Right hindlimb (tissue), 1 donor: ENCODE measurements at places on chromosomes 2 and 18.
A peak's percentile ranks its signal among the peaks of the same experiment; 100 is the strongest.

DNA sequence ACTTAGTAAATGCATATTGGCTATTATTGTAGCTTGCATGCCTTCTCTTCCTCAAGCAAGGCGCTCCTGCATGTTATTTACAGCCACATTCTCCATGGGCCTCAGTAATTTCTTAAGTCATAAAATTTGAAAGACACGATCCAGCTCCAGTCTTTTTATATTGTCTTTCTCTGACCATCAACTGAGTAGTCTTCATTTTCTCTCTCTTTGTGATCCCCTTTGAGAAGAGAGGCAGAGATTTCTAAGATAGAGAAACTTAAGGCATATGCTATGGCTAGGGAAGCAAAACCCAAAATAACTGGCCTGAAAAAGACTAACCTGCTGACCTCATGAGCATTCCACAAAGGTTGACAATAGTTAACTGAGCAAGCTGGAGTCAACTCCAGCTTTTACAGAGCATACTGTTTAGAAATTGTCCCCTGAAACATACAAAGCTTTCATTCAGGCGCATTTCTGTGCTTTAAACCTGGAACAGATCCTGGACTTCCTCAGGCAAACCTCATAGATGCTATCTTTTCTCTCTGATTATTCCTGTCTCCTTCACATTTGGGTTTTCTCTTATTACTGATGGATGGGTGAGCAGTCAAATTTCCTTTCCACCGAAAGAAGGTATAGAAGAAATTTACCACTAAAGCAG lies 4.6 kb downstream of the DPP4 start:
- DNase-seq, result no peak

DNA sequence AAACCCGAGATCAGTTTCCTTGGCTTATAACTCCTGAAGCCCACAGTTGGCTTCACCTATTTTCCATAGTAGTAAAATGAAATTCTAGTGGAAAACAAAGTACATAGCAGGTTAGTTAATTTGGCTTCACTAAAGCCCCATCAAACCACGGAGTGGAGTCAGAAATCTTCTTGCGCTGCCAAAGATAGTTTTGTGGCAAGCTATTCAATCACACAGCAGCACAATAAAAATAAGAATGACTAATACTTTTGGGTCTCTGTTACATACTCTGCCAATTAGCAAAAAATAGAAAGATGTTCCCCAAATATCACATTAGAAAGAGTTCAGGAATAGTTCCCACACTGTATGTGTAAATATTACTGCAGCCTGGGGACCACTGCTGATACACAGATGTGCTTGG lies 175.2 kb upstream of the NOL4 start:
- DNase-seq, result no peak

DNA sequence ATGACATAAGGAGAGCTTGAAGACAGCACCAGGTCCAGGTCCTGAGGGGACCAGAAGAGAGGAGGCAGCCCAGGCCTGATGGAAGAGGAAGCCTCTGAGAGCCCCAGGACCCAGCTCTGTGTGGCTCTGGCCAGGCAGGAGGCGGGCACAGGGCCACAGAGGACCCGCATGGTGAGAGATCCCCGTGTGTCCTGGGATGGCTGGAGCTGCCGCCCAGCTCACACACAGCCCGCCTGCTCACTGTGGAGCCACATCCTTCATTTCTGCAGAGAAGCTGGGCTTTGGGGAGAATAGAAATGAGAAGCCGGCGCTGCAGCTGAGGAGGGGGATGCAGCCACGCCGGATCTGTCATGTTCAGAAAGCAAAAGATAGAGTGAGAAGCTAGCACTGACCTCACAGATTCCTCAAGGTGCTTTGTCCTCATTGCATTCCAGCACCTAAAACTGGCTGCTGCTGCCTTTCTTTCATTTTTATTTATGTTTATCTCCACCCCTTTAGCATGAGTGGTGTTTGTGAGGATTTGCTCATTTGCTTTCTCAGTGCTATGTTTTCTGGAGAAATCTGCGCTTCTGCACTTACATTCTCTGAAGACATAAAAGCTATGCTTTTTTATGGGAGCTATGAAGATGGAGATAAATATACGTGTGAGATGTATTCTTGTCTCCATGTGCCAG lies 307.6 kb upstream of the MYT1L start:
- no peak for DNase-seq

- no peak for DNase-seq
Measured at GRCh38 chr18:28766027-28766426, 589.1 kb upstream of the CDH2 start.

GRCh38 chr2:1701020-1701419 lies 43.3 kb downstream of the PXDN start:
- peak; percentile 15 for DNase-seq

DNA sequence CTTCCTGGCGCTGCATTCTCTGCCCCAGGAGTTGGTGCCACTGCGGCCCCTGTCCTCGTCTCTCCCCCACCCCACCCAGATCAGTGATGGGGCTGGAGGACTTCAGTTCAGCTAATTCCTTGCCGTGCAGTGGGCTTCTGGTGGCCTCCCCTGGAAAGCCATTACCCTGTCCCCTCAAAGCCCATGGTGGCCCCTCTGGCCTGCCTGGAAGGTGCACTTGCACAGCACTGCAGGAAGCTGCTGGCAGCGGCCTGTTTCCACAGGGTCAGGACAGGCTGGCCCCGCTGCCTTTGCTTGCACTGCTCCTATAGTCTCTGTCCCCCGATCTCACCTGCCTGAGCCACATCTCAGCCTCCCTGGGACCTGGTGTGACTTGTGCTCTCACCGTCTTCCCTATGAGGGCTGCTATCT lies 105.1 kb downstream of the USP40 start:
- no peak for DNase-seq

DNA sequence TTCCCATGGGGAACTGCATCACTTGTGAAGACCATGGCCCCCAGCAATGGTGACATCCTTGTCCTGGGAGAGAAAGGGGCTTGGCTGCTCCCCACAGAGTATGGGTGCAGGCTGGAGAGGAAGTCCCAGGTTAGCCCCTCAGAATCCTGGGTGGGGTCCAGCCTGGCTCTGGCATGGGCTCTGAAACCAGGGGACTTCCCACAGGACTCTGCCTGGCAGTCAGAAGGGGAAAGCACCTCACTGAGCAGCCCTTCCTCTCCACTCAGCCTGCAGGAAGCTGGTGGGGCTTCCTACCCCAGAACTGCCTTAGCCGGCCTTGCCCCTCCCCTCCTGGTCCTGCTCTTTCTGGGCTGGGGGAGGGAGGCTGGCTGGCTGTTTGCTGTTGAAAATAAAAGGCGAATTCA lies 3.7 kb downstream of the NEURL3 start:
- DNase-seq, result no peak

DNA sequence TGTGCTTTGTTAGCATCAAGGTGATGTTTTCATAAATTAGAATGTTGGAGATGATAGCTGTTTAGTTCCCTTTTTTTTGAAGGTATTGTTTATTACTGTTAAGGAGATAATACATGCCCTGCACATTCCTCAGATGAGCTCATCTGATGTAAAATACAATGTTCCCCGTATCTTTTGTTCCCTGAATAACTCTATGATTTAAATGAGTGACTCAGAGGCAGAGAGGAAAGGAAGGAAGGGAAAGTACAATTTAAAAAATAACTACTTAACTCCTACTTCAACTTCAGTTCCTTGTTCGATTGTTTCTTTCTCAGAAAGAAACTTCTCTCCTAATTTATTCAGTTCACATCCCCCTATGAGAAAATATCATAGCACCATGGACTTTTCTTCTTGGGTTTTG lies 208.7 kb downstream of the KCNE4 start:
- no peak for DNase-seq

DNA sequence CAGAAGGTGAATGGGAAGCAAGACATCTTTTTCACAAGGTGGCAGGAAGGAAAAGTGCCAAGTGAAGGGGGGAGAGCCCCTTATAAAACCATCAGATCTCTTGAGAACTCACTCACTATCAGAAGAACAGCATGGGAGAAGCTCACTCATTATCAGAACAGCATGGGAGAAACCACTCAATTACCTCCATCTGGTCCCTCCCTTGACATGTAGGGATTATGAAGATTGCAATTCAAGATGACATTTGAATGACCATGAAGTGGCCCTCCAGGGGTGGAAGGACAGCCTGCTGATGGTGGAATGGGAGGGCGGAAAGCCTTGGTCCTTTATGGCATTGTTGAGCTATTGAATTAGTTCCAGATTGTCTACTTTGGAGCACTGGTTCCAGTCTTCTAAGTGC lies 413.0 kb upstream of the MEX3C start:
- DNase-seq, result no peak

- DNase-seq, result no peak
Measured at GRCh38 chr2:101022221-101022620, 20.1 kb downstream of the RPL31 start.

GRCh38 chr2:14673351-14673875 lies 40.9 kb downstream of the LRATD1 start:
- no peak for DNase-seq

- no peak for DNase-seq
Measured at GRCh38 chr2:118654945-118655344, 192.5 kb downstream of the EN1 start.

- DNase-seq, result peak; percentile 10
Measured at GRCh38 chr2:120761164-120761861, 25.6 kb downstream of the GLI2 start.

DNA sequence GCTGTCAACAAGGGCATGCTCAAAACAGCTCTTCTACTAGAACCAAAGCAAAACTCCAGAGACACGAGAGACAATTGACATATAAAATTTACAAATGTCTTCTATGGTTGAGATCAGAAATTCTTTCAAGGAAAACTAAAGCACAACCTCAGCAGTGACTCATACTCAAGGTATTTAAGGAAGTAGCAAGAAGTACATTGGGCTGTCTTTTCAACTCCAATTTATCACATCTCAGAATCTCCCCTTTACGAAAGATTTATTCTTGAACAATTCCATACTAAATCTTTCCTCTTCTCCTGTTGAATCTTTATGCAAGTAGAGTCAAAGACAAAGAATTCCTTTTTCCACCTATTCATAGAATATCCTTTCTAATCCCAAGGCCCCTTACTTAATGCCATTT lies 324.0 kb downstream of the IRS1 start:
- DNase-seq, result no peak

- peak; percentile 91 for DNase-seq
Measured at GRCh38 chr2:135052042-135052876, at the start of gene RAB3GAP1. Gene RAB3GAP1, plus strand, starts transcription at chr2:135052292. Its CDS starts 16 bp downstream, at chr2:135052308.

- no peak for DNase-seq
Measured at GRCh38 chr2:152632736-152633135, 84.5 kb downstream of the PRPF40A start.

- no peak for DNase-seq
Measured at GRCh38 chr18:57107140-57107832, 39.6 kb upstream of the BOD1L2 start.

- no peak for DNase-seq
Measured at GRCh38 chr18:72742002-72742401, 125.8 kb downstream of the NETO1 start.

DNA sequence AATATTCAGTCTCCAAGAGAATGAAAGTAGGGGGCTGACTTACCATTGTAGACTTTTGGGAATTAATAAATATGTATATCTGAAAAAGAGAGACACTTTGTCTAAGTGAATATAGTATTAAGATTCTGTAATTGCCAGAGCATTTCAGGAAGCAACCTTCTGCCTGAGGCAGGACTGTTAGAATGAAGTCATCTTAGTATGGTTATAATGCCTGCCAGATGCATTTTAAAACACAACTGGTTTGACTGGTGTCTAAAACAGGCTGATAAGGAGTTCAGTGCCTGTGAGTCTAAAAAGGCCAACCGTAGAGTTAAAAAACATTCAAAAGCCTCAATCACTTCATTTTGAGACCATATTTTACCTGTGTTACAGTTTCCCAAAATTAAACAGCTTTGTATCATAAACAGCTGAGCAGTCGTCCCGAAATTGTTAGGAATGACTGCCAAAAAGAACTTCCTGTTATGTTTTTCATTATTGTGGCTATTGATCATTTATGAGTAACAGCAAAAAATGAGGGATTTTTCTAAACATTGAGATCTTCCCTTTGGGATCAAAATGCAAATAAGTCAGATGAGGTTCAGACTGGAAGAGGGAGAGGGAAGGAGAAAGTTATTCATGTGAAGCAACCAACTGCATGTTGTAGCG lies 443.9 kb downstream of the PID1 start:
- DNase-seq, result no peak

- DNase-seq, result peak; percentile 12
Measured at GRCh38 chr2:241002275-241003046, 4.0 kb downstream of the SNED1 start.

DNA sequence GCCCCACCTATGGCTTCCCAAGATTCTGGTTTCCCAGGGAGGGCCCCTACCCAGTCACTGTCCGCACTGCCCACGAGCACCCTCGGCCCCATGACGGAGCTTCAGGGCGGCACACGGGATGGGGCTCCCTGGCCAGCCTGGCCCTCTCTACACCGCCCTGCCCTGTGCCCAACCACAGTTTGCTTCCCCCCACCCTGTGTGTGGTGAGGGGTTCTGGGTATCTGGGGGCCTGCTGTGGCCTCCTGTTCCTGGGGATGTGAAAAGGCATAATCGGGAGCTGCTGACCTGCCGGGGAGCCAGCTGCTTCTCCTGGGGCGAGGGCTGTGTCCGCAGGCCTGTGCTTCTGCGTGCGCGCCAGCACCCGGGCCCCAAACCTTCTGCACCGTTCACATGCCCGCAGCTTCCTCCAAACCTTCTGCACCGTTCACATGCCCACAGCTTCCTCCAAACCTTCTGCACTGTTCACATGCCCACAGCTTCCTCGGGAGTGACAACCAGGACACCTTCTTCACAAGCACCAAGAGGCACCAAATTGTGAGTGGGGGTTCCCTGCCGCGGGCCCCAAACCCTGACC lies 12.4 kb downstream of the ANO7 start:
- no peak for DNase-seq

- DNase-seq, result no peak
Measured at GRCh38 chr2:47767497-47767844, 15.5 kb upstream of the MSH6 start.

- DNase-seq, result peak; percentile 80
Measured at GRCh38 chr2:65370387-65371073, 61.9 kb downstream of the SPRED2 start.

GRCh38 chr18:73690222-73690621 lies 457.4 kb downstream of the FBXO15 start:
- no peak for DNase-seq

DNA sequence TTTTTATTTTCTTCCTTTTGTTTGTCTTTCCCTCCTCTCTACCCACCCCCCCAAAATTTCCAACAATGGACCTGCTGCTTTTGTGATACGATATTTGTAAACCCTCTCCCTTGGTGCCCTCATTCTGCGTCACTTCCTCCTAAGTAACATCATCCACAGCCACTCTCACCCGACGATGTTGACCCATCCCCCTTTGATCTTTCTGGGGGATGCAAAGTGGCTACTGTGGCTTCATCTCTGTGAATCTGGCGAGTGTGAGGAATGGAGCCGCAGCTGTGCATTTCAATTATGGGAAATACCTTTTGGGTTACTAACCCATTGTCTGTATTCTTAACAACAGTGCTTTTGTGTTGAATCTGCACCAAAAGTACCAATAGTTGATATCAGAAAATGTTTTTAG lies 19.4 kb downstream of the ANTXR1 start:
- DNase-seq, result no peak

- DNase-seq, result no peak
Measured at GRCh38 chr2:10149635-10150034, 27.1 kb downstream of the RRM2 start.

GRCh38 chr2:232492963-232493700 lies 5.5 kb upstream of the ECEL1 start:
- peak; percentile 9 for DNase-seq
